ENCODE measurements at places on chromosomes 16 and 17.

DNA sequence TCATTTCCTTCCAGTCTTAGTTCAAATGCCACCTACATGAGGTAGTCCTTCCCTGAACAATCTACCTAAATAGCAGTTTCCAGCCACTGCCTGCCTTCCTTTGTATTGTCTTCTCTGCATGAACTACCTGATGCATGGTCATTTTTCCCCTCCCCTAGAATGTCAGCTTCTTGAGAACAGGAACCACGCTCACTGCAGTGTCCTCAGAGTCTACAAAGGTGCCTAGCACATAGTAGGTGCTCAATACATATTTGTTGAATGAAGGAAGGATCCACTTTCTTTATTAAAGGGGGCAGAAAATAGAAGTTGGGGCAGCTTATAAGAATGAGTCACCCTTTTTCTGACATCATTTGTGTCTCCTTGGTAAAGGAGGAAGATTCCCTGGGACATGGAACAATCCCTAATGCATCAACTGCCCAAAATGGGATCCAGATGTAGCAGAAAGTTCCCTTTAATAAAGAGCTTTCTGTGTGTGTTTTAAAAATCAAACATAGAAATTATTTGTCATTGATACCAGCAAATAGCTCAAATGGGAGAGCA is 4.4 kb upstream of the CYLD start:
- DNase-seq: no peak

GRCh38 chr16:68506331-68507053 is 32.6 kb upstream of the ZFP90 start:
- no peak for DNase-seq

- no peak for DNase-seq
Measured at GRCh38 chr17:72128039-72128438, 7.2 kb downstream of the SOX9 start.

GRCh38 chr17:38361694-38362465 is 10.2 kb downstream of the SOCS7 start:
- DNase-seq: no peak

GRCh38 chr16:75576384-75576811 is 10.2 kb downstream of the GABARAPL2 start:
- DNase-seq: peak; percentile 42

DNA sequence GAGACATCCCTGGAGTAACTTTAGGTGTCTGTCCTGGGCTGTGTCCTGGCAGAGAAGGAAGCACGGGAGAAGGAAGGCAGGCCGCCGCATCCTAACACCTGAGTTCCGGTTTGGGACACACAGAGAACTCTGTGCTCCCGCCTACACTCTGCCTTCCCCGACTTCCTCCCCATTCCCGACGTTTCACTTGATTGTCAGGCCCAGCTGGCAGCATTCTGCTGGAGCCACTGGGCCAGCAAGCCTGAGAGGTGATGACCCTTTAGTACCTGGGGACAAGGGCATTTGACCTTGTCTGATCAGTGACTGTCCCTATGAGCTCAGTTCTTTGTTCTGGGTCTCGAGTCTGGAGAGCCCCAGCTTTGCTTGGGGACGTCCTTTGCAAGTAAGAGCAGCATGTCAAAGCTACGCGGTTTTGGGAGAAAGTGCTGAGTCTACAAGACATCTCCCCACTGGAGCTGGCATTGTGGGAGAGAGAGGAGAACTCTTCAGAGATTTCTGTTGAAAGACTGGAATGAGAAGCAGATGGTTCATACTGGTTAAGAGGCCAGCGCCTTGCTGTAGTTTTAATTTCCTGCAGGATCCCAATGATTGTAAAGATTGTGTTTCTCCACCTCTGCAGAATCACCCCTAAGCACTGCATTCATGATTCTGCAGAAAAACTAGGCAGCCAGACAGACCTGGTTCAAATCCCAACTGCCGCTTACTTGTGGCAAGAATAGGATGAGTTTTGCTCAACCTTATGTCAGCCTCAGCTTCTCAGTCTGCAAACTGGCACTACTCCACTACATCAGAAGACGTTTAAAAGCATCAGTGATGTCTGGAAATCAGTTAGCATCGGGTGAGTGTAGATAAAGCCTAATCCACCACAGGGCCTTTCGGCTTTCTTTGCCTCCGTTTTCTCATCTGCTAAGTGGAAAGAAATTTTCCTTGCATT is 20.6 kb downstream of the ABAT start:
- no peak for DNase-seq

DNA sequence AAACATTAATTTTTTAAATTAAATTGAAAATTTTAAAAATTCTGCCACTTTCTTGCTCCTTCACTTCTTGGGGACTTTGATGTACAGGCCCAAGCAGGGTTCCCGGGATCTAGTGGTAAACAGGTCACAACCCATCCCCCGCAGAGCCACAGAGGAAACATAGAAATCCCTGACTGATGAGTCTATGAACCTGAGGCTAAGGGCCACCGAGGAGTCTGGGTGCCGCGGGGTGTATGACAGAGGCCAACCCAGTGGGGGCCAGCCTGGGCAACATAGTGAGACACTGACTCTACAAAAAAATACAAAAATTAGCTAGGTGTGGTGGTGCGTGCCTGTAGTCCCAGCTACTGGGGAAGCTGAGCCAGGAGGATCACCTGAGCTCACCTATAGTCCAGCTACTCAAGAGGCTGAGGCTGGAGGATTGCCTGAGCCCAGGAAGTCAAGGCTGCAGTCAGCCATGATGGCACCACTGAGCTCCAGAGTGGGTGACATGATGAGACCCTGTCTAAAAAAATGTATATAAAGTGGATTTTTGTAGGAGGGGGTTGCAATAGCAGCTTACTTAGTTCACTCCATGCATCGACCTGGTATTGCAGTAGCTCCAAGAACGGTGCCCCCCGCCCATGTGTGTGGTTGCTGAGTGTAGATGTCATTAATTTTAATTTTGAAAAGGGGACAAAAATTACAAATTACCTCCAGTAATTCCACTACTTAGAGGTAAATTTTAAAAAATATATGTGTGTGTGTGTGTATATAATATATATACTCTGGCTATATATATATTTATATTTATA is 9.2 kb upstream of the FLYWCH1 start:
- no peak for DNase-seq

DNA sequence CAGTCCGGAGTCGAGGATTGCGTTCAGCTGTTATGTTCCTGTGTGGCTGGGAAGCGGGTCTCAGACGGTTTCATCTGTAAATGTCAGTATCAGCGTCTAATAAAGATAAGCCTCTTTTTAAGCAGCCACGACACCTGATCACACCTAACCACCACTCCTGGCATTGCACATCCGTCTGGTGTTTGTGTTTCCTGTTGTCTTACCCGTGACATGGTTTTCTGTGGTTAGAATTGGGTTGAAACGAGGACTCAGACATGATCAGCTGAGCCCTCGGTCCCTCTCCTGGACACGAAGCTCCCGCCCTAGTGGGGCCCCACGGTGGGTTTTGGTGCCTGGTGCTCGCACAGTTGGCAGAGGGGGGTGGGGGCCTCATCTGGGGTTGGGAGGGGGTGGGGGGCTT is 18.3 kb downstream of the CPNE7 start:
- no peak for DNase-seq

- peak; percentile 9 for DNase-seq
Measured at GRCh38 chr17:60390186-60390585, 1.7 kb downstream of the USP32 start.

DNA sequence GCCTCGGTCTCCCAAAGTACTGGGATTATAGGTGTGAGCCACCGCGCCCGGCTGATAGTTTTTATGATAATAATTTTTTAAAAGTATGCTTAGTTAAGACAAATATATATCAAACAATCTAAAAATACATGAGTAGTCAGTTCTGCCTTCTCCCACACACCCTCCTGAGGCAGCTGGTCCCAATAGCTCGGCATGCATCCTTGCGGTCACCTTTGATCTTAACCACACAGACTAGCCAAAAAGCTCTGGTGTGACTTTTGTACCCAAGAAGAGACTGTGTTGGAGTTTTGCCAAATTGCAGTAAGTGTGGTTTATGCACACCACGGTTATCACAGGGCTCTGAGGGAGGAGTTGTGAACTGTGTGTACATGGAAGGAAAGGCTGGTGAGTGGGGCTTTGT is 25.6 kb downstream of the ATP6V0A1 start:
- peak; percentile 7 for DNase-seq

GRCh38 chr17:50517011-50517410 is 8.8 kb downstream of the MYCBPAP start:
- DNase-seq: no peak
